ENCODE measurements at places on chromosomes 3 and 15.

GRCh38 chr3:52248816-52249547, 3.4 kb downstream of the PPM1M start:
- no peak for DNase-seq

DNA sequence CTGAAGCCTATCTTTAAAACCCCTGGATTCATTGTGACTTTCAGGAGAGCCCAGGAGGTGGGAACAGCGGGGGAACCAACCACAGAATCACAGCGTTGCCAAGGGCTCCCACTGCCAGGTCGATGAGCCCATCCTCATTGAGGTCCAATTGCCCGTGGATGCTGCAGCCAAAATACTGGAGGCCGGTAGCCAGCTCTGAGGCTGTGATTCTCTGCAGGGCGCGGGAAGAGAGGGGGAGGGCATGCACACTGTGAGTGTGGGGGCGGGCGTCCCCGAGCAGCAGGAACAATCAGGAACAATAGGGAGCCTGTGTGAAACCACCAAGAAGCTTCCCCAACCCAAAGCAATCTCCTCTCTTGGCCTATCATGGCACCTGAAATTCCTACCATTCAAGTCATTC, 53.4 kb downstream of the FEM1B start:
- DNase-seq, result no peak

- DNase-seq, result no peak
These were observed 3.1 kb upstream of the ARF4 start for GRCh38 chr3:57600195-57600594.

DNA sequence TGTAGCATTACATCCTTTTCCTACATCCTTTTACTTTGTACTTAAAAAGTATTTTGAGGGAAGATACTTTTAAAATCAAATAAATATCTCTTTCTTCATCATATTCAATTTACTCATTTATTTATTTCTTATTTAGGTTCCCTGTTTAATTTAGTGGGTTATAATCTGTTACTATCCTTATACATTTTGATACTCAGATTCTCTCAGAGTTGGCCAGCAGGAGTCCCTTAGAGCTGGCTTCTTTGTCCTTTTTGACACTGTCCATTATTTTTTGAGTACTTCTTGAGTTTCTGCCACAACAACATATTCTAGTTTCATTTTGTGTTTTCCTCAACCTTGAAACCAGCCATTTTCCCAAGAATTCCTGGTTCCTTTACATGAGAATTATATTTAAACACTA, 111.6 kb upstream of the DCBLD2 start:
- DNase-seq, result peak; percentile 26

DNA sequence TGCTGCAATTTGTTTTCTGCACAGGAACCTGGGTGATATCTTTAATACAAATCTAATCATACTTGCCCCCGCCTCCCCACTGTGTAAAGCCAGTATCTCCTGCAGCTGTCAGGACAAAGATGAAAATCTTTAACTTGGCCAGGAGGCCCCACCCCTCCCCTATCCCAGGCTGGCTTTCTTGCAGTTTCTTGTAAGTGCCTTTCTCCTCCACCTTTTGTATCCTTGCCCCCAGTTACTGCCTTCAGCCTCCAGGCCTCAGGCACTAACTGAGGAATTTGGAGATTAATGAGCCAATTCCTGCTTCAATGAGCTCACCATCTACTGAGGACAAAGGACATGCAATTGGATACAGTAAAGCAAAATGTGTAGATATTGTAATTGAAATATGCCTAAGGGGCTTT, 6.5 kb downstream of the GCSAM start:
- DNase-seq, result no peak

DNA sequence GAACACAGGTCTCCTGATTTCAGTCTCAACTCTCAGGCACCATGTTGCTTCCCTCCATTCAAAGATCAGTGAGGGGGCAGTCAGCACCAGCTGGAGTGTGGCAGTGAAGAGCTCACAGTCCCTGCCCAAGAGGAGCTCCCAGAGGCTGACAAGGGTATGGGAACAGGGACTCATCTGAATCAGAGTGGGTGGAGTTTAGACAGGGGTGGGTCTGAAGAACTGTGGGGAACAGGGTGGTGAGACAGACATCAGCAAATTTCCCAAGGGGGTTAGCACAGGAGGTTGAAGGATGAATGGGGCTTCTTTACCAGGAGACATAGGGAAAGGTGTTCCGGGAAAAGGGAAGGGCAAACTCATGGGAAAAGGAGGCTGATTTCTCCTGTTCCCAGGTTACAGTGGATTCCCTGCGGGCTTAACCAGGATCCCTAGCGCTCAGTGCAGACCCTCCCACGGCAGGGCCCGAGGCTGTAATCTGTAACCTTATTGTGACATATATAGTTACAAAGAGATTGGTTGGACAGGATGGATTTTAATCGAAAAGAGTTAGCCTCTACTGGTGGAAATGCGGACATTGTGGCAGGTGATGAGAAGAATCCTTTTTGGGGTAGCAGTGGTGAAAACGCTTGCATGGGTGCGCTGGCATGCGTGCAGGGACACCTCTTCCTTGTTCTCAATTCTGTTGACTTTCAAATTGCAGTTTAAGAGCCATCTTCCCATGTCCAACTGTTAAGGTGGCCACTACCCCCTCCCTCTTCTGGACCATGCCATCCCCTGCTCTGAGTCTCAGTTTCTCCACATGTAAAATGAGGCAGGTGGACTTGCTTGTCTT, 160.3 kb downstream of the SMAD6 start:
- peak; percentile 17 for DNase-seq
